ENCODE measurements at places on chromosomes 4 and X.

GRCh38 chr4:1554876-1555265 is 129.2 kb downstream of the FAM53A start:
- no peak for DNase-seq

GRCh38 chr4:140095694-140096482 is 58.1 kb downstream of the MAML3 start:
- DNase-seq = peak; percentile 86

DNA sequence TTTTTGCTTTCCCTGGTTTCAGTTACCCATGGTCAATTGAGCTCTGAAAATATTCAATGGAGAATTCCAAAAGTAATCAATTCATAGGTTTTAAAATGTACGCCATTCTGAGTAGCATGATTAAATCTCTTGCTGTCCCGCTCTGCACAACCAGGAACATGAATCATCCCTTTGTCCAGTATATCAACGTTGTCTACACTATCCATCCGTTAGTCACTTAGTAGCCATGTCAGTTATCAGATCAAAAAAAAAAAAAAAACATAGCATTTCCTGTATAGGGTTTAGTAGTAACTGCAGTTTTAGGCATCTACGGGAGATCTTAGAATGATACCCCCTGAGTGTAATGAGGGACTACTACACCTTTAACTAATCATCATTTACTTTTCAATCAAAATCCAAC is 15.1 kb downstream of the LAMP2 start:
- DNase-seq = no peak

- no peak for DNase-seq
Observed at GRCh38 chr4:187108845-187109244, 385.2 kb upstream of the FAT1 start.

DNA sequence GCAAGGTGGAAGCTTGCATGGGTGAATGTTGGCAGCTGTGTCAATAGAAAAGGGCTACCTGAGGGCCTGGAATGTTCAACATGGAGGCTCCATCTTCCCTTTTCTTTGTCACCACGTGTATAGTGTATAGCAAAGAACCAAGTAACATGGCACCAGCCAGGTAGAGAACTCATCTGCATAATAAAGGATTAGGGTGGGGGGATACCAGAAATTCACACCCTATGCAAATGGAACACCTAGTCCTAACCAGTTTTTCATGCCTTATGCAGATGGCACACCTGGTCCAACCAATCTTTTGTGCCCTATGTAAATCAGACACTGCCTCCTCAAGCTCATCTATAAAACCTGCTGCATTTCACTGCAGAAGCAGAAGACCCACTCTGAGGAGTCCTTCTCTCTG is 169.6 kb upstream of the GLRA2 start:
- DNase-seq = no peak

DNA sequence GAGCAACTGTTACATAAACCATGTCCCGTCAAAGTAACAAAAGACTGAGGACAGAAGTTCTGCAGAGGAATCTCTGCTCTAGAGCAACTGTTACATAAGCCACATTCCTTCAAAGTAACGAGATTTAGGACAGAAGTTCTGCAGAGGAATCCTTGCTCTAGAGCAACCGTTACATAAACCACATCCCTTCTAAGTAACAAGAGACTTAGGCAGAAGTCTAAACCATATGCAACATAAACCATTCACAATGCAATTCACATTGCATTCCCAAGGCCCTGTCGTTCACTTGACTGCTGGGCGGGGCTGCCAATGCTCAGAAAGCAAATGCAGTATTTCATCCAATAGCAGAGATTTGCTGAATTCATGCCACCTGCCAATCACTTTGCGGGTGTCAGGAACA is 124.4 kb upstream of the PUDP start:
- no peak for DNase-seq

GRCh38 chr4:63618883-63619718 is 790.1 kb downstream of the TECRL start:
- DNase-seq = no peak

GRCh38 chr4:166195101-166195500 is 322.1 kb downstream of the TLL1 start:
- DNase-seq = no peak

- DNase-seq = no peak
Observed at GRCh38 chrX:499870-500364, 113.2 kb upstream of the PPP2R3B start.

DNA sequence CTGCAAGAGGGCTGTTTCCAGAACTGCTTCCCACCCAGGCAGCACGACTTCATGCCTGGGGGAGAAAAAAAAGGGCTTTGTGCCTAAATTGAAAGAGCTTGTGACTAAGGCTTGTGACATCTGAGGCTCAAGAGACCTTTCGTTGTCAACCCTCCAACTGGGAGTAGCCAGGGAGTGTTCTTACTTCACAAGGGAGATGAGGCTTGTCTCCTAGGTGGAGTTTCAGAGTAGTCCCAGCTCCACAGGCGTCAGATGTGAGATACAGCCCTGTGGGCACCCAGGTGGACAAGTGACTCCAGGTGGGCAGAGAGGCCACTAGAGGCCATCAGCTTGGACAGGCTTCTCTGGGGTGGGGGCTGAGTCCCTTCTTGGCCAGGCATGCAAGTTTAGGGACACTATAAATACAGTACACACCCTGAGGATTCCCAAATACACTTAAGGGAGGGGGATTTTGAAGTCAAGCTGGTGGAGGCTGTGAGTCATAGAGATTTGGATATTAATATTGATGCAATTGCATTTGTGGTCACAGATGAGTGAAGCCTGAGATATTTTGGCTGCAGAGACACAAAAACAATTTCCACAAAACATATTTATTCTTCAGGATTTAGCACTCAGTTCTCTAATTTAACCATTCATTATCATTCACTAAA is 40.1 kb upstream of the SETD7 start:
- no peak for DNase-seq
